ENCODE measurements at places on chromosomes 5 and 9.

DNA sequence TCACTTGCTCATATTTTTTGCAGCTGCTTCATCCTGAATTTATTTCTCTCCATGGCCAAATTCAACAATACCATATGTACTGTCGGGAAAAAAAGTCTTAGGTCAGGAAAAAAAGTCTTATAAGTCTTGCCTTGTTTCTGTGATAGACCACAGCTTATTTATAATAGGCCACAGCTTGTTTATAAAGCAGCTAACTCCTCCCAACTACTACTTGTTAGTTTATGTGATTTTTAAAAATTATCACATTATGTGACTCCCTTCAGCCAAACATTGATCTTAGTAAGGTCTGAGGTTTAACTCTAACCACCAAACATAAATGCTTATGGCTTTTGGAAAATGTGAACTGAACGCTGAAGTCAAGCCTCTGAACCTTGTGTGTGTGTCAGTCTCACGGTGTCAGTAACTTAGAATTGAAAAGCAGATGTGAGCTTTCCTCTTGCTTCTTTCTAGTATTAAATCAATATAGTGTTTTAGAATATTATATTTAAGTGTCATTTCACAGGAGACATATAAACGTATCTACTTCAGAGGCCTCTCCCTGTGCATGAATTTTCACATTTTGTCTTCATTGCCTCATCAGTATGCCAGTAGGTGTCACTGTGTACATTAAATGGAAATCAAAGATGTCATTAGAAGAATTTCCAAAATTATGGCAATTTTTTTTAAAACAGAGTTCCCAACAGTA, 51.3 kb downstream of the SNX24 start:
- DNase-seq, result no peak

DNA sequence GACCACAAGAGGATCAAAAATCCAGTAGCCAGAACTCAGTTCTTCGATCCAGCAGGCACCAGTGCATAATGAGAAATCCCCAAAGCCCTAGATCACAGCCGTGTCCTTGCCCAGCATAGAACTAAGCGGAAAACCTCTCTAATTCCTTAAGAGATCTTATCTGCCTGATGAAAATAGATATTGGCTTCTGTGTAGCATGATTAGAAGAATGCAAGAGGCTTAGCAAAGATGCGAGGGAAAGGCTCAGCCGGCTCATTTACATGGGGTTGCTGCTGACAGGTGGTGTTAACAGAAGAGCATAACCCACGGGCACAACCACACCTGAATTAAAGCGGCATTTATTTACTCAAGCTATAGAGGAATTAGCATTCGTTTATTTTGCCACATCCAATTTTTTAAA, 400.0 kb upstream of the ADAMTS16 start:
- DNase-seq, result no peak

DNA sequence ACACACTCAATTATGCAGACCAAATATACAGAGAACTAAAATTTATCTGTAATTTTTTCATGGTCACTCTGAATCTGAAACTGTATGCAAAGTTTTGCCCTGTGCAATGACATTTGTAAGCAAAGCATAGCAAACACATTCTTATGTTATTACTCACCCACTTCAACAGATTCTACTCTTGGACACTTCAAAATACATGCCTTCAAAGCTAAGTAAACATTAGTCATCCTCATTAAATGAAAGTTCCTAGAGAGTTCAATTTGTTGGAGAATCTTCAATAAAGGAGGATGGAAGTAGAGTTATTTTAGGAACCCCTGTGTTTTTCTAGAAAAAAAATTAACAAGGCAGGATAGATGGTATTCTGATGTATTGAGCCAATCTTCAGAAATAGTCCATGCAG, 639.7 kb upstream of the C9orf72 start:
- DNase-seq, result no peak

DNA sequence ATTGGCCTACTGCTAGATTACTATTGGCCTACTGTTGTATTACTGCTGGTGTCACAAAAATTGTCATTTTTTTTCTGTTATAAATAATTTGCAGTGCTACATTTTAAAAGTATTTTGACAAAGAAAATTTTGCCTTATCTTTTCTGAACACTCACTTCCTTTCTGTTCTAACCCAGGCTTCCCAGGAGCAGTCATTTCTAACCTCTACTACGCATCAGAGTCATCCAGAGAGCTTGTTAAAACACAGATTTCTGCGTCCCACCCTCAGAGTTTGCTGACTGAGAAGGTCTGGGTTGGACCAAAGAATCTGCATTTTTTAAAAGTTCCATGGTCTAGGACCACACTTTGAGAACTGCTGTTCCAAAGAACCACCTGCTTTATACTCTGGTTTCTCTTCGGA, 306.1 kb downstream of the GLIS3 start:
- DNase-seq, result no peak

- no peak for DNase-seq
These were observed 40.5 kb downstream of the PTTG1 start for GRCh38 chr5:160462167-160462566.

- no peak for DNase-seq
These were observed 39.4 kb downstream of the LURAP1L start for GRCh38 chr9:12813960-12814876.

- DNase-seq, result no peak
These were observed 50.7 kb downstream of the KCNV2 start for GRCh38 chr9:2767800-2768677.

DNA sequence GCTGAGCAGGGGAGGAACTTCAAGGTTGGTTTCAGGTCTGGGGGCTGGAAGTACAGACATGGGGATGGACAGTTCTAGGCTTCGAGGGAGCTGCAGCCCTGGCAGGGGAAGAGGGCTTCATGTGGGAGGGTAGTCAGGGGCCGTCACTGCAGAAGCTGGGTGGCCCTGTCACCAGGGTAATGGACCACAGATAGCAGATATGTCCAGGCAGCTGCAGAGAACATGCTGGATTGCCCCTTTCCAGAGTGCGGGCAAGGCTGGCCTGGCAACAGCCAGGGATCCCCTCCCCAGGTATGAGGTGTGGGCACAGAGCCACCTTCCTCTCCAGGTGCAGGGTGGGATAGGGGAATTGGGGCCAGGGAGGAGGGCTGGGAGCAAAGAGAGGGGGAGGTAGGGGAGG, 206.5 kb downstream of the GADD45G start:
- no peak for DNase-seq

- DNase-seq, result no peak
These were observed 230.9 kb downstream of the PIK3R1 start for GRCh38 chr5:68446487-68446894.

DNA sequence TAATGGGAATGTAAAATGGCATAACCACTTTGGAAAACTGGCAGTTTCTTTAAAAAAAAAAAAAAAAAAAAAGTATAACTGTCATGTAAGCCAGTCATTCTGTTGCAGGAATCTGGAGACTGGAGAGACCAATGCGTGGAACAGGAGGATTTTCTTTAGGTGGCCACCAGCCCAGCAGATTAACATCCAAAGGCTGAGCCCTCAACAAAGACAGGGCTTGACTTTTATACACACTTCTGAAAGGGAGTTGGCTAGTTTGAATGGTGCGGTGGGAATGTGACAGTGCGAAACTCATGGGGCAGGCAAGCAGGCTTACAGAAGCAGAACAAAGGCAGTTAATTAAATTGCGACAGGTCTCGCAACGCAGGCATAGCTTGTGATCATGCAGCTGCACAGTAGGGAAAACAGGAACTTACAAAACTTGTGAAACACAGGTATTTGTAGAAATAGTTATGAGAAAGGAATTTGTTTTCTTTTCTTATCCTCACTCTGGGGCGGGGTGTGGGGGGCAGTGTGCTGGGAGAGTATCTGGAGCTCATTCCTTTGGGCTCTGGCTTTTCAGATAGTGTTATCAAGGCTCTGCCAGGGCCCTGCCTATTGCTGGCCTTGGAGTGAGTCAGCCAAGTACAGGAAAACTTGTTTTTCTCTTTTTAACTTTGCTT, 12.0 kb downstream of the UIMC1 start:
- no peak for DNase-seq

DNA sequence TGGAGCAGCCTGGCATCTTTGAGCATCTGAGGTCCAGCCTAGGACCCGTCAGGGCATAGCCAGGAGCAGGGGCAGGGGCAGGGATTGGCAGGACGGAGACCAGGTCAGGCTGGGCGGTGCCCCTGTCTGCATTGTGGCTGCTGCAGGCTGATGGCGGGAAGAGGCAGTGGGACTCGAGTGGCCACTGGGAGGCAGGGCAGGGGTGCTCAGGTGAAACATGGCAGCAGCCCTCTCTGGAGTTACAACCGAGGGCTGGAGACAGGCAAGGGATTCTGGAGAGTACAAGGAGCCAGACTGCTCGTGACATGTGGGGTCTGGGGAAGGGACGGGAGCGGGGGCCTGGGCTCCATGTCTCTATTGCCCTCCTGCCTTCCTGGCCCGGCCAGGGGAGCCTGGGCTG, 97.4 kb upstream of the RAPGEF1 start:
- no peak for DNase-seq

All from T-cell (primary cell).